D721Med (cell line): ENCODE measurements at places on chromosomes 2 and 18.

DNA sequence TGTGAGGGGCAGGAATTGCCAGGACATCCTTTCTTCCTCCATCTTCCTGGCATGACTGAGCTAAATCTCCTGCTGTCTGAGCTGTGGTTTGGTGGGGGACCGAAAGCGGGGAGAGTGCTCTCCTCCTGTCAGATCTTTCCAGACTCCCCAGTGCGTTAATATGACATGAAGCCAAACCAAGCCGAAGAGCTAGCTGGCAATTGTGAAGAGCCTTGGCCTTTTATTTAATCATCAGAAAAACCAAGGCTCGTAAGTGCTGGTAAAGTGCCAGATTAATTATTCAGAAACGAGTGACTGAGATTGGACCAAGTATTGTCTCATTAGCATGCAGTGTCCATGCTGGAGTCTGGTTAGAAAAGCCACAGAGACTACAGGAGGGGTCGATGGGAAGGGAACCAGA, 14.5 kb upstream of the LRPPRC start:
- DNase-seq, result no peak

- DNase-seq, result no peak
Measured at GRCh38 chr2:29193111-29193510, 77.9 kb downstream of the CLIP4 start.

GRCh38 chr2:12343141-12343540, 373.6 kb upstream of the TRIB2 start:
- DNase-seq, result no peak

DNA sequence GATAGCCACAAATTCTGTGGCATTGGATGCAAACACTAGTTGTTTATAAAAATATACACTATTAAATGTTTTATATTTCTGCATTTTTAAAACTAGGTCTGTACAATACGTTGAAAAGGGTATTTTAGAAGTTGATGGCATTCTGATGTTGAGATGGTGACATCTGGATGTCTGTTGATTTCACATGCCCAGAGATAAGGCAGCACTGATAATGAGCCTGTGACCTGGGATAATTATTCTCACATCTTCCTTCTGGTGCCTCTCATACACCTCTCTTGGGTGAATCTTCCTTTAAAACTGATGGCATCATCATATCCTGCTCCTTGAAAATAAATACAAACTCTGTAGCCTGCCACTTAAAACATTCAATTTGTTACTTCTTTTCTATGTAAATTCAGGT, 208.6 kb downstream of the NYAP2 start:
- no peak for DNase-seq

GRCh38 chr18:2050702-2051201, 520.6 kb downstream of the METTL4 start:
- no peak for DNase-seq

GRCh38 chr2:206176121-206176520, 16.4 kb downstream of the EEF1B2 start:
- DNase-seq, result no peak

- DNase-seq, result no peak
Measured at GRCh38 chr2:53569957-53570727, 197.5 kb upstream of the CHAC2 start.

DNA sequence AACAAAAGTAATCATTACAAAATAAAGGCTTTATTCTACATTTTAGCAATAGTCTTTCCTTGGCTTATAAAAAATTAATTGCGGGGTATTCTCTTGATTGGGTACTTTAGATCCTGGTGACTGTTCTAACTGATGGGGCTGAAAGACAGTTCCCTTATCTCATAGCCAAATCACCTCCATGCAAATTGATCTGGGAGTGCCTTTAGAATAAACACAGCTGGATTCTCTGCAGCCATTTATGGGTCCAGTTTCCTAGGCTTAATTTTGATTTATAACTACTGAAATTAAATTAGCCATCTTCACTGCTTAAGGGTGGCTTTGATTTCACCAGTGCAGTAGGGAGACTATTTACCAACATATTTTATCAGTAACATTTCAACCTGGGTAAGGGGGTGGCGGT, 337.1 kb downstream of the NRXN1 start:
- DNase-seq, result no peak

- peak; percentile 37 for DNase-seq
Measured at GRCh38 chr2:86301711-86302202, 35.7 kb downstream of the REEP1 start.

DNA sequence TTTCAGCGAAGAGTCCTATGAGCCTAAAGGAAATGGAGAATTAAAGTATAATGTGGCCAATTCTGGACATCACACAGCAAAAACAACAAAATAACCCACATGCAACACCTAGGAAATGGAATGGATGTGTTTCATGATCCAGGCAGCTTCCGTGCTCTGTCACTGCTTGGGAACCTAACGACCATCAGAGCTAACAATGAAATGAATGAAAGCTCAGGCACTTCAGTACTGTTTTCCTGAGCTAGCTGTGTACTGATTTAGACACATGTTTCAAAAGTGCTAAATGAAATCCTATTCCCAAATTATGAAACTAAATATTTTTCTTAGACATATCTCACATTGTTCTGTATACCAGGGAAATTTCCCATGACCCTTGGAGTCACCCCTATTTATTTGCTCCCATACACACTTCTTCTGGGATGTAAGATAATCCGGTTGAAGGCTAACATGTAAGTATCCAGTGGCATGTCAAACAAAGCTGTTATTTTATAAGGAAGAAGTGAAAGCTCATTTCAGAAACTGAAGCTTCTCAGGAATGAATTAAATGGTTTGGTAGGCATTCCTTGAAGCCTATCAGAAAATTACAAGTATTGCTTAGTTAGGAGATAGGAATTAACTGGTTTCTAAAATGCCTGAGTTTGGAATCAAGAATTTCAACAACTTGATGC, 108.5 kb upstream of the RND3 start:
- DNase-seq, result no peak

DNA sequence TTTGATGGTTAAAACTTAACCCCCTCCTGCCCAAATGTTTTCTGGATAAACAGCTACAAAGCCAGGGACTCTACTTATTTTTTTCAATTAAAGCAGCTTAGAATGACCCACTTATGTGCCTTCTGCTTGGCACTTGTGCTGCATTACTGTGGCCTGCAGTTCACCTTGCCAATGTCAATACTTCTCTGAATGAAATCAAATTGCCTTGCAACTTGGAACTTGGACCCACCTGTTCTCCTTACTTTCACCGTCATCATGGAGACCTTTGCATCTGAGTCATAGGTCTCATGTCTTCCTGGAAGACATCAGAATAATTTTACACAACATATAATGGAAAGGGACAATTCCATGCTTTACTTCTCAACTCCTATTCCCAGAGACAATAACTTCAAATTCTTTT, 92.1 kb upstream of the FHL2 start:
- DNase-seq, result no peak

DNA sequence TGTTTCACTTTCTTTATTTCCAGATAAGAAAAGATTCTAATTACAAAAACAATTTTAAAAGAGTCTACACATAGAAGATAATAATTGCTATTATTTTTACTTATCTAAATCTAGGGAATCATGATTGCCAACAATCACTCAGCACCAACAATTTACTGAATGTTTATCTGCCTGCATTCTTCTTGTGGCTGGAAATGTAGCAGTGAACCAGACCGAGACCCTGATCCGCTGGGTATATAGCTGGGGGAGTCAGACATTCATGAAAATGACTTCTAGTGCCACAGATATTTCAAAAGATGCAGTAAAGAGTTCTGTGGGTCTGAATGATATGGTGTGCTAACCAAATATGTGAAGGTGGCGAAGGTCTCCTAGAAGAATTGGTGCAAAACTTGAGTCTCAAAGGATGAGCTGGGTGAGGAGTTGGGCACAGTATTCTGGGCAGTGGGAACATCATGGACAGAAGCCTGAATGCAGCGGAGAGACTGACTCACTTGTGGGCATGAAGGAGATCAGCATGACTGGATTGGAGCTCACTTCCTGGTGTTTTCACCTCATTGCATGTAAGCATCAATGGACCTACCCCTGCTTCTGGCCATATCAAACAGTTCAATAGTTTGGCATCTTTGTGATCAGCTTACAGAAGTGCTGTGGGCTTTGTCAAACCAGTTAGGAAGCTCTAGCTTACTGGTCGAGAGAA, 26.1 kb upstream of the FN1 start:
- no peak for DNase-seq

DNA sequence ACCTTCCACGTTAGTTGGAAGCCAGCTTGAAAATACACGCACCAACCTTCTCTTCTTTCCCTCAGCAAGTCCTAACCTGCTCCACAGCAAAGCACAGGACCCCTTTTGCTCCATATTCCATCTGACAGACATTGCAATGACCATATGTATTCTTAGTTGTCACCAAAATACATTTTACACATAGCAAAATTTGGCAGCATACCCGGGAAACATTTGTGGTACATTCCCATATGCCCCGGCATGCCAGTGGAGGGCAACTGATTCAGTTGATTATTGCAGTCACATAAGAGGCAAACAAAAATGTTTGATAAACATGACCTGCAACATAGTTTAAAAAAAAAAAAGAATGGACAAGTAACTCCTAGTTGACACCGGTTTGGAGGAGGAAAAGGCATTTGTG, 202.1 kb upstream of the UBE2E3 start:
- DNase-seq, result no peak

DNA sequence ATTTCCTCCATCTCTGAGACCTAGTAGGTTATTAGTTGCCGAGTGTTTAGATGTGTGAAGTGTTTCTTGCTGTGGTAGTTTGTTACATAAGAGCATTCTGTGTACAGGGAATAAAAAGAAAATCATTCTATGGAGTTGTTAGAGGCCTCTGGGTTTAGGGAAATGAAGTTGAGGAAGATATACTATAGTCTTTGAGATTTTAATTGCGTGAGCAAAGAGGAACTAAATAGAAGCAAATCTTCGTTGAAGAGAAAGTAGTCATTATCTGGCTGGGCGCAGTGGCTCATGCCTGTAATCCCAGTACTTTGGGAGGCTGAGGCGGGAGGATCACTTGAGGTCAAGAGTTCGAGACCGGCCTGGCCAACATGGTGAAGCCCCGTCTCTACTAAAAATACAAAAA, 19.0 kb downstream of the USP39 start:
- no peak for DNase-seq

GRCh38 chr2:160871953-160872352, 288.3 kb upstream of the TANK start:
- DNase-seq, result no peak

GRCh38 chr2:166614029-166614428, 120.0 kb upstream of the SCN7A start:
- no peak for DNase-seq

DNA sequence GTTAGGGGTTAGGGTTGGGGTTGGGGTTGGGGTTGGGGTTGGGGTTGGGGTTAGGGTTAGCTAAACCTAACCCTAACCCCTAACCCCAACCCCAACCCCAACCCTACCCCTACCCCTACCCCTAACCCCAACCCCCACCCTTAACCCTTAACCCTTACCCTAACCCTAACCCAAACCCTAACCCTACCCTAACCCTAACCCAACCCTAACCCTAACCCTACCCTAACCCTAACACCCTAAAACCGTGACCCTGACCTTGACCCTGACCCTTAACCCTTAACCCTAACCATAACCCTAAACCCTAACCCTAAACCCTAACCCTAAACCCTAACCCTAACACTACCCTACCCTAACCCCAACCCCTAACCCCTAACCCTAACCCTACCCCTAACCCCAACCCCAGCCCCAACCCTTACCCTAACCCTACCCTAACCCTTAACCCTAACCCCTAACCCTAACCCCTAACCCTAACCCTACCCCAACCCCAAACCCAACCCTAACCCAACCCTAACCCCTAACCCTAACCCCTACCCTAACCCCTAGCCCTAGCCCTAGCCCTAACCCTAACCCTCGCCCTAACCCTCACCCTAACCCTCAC, 24.1 kb upstream of the RABL2A start:
- no peak for DNase-seq

GRCh38 chr2:189153619-189154018, 25.9 kb downstream of the COL5A2 start:
- no peak for DNase-seq

GRCh38 chr2:102187496-102188150, 800 bp downstream of the IL1RL2 start:
- no peak for DNase-seq

DNA sequence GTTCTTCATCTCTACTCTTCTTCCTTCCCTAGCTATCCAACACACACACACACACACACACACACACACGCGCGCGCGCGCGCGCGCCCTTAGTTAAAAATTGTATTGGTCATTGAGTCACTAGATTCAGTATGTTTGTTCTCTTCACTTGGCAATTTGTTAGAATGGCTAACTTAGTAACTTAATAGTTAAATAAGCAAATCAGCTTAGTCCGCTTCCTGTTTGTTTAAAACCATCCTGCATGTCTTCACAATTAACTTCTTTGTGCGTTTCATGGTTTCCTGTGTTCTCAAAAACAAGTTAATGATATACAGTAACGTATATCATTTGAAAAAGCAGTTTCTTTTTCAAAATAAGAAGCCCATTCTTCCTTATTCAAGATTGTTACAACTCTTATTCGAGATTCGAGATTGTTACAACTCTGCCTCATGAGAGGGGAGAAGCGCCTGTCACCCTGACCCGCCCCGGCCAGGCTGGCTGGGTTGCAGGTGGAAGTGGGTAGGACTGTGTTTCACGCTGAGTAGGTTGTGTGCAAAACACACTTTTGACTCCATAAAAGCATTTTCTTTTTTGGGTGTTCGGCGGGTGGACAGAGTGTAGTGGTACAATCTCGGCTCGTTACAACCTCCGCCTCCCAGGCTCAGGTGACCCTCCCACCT, 9.5 kb upstream of the CNNM3 start:
- no peak for DNase-seq

GRCh38 chr18:80228051-80228848, 19.1 kb downstream of the PARD6G start:
- no peak for DNase-seq

DNA sequence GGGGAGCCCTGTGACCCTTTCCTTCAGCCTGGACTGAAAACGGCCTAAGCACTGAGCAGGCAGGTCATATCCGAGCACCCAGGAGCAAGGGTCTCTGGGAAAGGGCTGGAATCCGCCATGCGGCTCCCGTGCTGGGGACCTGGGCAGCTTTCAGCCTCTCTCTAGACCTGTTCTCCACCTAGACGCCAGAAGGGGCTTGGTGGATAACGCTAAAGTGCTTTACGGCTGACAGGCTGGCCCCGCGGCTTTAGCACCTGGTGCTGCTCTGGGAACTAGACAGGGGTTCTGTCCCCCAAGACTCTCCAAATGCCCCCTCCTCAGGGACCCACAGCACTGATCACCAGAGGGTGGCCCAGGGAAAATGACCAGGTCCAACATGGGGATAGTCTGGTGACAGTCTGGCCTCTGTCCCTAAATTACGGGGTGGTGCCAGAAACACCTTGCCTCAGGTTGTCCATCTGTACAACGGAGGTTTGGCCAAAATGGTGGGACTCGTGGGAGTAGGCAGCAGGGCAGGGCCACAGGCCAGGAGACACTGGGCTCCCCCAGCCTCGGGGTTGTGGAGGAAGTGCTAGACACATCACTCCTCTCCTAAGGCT, 13.0 kb downstream of the SDC1 start:
- no peak for DNase-seq

- DNase-seq, result no peak
Measured at GRCh38 chr2:187329586-187329985, 118.5 kb downstream of the CALCRL start.

GRCh38 chr2:224134003-224134734, 95.1 kb upstream of the SERPINE2 start:
- DNase-seq, result no peak
